ENCODE measurements at places on chromosomes 1 and 21.

- peak; percentile 87 for DNase-seq
Observed at GRCh38 chr21:45555557-45556301, 13.5 kb upstream of the SLC19A1 start.

DNA sequence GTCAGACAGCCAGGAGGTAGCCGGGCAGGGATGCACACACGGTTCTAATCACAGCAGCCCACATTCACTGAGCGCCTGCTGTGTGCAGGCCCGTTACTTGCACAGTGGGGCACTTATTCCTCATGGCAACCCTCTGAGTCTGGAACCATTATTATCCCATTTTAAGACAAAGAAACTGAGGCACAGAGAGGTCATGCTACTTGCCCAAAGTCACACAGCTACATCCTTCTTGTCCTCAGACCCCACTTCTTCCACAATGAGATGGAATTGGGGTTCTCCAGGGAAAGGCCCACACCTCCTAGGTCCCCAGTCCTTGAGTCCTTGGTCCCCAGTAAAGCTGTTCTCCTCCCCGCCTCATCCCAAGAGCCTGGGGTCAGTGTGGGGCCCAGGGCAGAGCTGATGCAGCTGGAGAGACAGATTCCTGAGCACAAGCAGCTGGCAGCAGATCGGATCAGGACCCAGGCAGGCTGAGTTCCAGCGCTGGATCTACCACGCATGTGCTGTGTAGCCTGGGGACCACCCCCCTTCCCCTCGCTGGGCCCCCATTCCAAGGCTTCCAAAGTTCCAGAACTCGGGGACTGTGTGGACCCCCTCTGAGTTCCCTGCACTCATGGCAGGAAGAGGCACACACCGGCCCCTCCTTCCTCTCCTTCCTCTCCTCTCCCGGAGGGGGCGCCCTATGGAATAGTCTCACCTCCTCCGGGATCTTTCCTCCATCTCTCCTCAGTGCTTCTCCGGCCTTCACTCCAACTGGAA, 393.4 kb downstream of the MATN1 start:
- no peak for DNase-seq

DNA sequence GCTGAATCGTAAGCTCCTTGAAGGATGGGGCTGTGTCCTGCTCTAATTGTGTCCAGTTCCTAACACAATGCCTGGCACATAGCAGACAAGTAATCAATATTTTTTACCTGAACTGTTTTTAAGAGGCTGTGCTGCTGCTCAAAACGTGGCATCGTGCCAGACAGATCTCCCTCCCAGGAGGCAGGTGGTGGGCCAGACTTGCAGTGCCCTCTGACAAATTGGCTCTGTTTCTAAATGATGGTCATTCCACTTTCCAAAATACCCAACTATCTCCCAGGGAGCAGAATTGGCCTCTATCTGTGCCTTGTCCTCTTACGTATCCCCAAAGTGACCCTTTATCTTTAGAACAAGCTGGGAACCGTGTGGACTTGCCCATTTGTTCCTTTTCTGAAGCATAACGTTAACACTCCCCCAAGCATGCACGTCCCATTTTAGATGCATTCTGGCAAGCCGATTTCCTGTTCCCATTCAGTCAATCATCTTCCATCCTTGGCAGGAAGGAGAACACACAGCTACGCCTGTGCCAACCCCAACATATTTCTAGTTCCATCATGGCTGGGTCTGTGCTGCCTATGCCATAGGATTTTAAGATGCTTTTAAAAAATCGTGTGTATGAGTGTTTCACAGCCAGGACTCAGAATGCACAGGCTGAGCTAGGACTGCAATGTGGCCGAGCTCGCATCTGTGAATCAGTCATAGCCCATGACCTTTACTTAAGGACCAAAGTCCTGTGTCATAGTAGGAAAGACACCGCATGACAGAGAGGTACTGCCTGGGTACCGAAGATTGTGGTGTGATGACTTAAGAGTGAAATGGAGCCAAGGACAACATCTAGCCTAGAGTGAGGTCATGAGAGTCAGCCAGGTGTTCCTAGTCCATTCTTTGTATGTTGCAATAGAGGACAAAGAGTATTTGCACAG, 408.6 kb downstream of the PRDM2 start:
- DNase-seq: no peak

GRCh38 chr1:71296551-71297134, 215.8 kb upstream of the ZRANB2 start:
- no peak for DNase-seq

- DNase-seq: no peak
Observed at GRCh38 chr1:83807821-83808220, 191.1 kb downstream of the TTLL7 start.

GRCh38 chr1:183710734-183711133, 57.6 kb upstream of the APOBEC4 start:
- no peak for DNase-seq

- peak; percentile 92 for DNase-seq
Observed at GRCh38 chr1:152001631-152002584, 8.2 kb upstream of the S100A10 start.

DNA sequence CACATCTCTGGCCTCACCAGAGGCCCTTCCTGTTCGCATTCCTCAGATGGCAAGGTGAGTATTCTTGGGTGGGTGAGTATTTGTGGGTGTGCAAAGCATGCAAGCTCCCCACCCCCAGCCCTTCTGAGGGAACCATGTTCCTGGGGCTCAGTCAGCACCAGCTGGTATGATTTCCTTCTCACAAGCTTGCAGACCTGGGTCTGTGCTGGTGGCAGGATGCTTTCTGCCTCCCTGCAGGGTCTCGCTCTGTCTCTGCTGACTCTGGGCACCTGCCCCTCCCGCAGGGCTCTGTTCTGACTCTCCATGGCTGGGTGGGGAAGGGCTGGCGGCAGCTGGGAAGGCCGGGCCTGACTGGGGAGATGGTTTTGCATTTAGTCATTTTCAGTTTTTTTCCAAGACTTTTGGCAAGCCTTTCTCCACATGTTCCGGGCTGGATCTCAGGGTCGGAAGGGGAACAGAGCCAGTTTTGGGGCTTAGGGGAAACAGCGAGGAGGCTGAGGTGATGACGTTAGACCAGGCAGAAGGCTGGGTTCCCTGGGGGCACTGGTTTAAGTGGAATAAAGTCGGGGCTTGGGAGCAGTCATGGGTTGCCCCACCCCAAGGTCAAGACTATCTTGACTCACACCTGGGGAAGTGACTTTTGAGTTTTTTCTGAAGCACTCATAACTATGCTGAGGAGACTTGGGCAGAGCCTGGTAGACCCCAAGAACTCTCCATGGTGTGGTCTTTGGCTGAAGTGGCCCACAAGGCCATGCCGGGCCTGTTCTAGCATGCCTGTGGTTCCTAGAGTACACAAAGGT, 6.2 kb downstream of the RASSF5 start:
- peak; percentile 27 for DNase-seq

DNA sequence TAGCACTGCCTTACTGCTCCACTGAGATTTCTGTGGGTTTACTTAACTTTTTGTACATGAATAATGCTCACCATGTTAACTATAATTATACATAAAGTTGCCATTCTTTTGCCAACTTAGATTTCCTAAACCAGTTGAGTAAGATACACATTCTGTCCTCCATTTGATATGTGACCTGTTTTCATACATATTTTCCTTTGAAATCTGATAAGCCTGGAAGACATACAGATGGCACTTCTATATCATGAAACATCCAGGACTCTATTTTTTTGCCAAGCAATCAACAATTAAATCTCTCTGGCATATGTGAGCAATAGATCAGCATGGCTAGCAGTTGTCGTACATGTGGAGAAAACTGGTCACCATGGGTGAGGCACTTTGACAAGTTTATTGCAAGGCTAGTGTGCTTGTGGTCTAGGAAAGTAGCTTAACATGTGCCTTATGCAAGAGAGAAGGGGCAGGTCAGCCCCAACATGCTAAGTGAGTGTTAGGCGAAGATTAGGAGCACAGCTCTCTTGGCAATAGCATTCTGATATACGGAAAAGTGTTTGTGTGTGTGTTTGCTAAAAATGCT, 14.2 kb downstream of the PRRX1 start:
- DNase-seq: no peak

DNA sequence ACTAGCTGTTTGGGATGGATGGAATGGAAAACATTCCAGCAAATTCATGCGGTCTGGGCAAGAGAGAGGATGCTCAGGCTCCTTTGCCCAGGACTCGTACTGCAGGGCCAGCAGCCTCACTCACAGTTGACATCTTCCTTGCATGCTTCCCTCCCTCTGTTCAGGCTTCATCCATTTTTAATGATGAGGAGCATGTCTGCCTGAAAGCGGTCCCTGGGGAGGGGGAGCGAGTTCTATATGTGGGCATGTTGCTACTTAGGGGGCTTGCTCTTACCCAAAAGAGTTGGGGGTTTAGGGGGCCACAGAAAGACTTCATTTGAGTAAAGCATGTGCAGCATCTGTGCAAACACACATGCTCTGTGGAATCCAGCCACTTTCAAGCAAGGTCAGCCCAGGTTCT, 98.2 kb downstream of the HMGB4 start:
- DNase-seq: no peak

DNA sequence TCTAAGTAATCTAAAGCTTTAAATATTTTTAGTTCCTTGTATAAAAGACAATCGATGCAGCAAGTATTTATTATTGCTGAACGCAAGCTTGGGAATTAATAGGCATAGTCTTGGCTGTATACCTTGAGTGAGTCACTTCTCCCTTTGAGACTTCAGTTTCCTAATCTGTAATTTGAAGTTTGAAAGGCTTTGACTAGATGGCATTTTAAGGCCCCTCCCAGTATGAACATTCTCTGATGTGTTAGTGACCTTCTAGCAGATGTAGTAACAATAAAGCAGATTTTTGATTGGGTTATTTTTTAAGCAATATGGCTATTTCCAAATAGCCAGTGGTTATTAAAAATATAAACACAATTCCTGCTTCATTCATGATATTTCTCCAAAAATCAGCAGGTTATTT, 58.2 kb downstream of the DUSP10 start:
- DNase-seq: no peak

- DNase-seq: no peak
Observed at GRCh38 chr1:31523012-31523411, 53.3 kb upstream of the TINAGL1 start.

GRCh38 chr1:147169171-147169570, 3.1 kb downstream of the PRKAB2 start:
- no peak for DNase-seq

GRCh38 chr1:1179983-1180861, 6.5 kb downstream of the TTLL10 start:
- no peak for DNase-seq

DNA sequence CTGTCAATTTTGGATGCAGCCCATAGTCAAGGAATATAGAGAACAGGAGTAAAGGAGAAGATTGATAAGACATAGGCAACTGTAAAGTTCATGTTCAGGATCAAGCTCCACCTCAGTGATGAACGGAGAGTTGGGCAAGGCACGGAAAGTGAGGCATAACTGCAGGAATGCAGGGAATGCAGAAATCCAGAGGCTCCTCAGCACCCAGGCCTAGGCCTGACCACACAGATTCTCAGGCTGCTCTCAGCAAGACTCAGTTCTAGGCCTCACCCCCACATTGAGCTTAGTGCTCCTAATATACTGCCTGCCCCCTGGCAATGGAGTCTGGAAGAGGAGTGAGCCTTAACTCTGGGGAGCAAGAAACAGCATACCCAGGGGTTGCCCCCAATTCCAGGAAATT, 36.3 kb upstream of the S1PR1 start:
- peak; percentile 79 for DNase-seq

DNA sequence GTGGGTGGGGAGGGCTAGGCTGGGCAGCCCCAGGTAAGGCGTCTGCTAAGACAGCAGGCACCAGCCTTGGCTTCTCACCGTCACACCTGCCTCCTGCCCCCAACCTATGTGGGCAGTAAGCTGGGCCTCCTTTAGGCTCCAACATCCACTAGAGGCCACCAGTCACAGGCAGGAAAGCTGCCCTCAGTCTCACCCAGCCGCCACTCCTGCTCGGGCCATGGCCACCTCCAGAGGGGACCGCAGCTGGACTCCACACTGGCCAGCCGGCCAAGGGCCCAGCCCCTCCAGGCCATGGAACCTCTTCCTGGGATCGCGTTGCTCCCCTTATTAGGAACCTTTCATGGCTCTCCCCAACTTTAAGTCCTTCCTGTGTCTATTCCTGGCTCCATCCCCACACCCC, 74.5 kb downstream of the MRPL37 start:
- no peak for DNase-seq

DNA sequence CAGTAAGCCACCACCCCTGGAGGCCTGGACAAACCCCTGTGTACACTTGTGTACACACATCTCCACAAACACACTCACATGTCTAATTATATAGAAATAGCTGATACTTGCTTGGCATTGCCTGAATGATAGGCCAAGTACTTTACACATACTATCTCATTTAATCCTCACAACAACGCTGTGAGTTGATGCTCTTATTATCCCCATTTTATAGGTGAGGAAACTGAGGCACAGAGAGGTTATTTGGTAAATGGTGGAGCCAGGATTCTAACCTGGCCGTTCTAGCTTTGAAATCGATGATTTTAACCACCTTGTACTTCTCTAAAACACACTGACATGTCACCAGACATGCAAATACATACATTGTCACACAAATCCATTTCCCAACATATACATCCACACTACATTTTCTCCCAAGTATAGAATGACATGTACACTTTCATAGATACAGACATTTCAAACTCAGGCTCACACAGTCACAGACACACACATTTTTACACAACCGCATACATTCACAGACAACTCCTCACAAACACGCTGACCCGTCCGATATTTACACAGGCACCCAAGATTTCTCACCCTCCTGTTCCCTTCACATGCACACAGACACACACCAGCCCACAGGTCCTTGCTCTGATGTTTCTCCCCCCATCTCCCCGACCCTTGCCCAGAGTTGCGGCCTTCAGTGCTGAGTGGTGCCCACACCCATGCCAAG, 3.2 kb downstream of the ARHGEF19 start:
- DNase-seq: no peak

DNA sequence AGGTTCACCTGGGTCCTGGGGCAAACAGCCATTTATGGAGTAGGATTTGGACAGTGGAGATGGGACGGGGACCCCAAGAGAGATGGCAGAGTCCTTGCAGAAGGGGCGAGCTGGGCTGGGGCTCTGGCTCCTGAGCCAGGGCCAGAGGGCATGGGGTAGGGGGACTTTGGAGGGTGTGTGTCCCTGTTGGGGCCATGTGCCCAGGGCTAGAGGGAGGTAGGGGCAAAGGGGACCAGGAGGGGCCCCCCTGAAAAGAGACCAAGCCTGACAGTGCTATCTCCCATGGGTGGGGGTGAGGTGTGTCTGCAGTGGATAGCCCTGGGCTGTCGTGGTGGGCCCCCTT, 92.3 kb downstream of the TRIM11 start:
- no peak for DNase-seq

- no peak for DNase-seq
Observed at GRCh38 chr1:56363007-56363770, 216.2 kb downstream of the PLPP3 start.

DNA sequence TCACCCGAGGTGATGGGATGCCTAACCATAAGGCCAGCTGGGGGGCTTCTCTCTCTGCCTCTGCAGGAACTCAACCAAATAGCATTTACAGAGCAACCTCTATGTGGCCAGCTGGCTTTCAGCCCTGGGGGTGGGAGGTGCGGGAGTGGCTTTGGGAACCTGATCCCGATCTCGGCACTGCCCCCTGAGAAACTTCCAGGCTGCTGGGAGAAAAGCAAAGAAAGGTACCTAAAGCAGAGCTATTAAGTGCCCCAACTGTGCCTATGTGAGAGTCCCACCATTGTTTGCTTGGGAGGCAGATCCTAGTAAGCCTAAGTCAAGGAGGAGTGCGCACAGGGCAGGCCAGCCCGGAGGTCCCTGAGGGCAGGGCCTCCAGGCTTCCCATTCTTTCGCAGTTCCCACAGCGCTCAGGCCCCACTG, 7.0 kb downstream of the KRTCAP2 start:
- no peak for DNase-seq

- no peak for DNase-seq
Observed at GRCh38 chr1:40794974-40795715, 11.6 kb downstream of the KCNQ4 start.

GRCh38 chr1:9890224-9890731, 19.8 kb downstream of the CTNNBIP1 start:
- peak; percentile 68 for DNase-seq

Measured in ACHN (cell line).